Diencephalon (tissue), 1 donor: ENCODE measurements at places on chromosomes 2 and 18. TPM values are rescaled to one million over a fixed set of nuclear protein-coding genes. Genes with fewer than 3 reads are reported as not detected.

The MALL gene
- total RNA-seq: 2.5 TPM

The PLEKHH2 gene
- total RNA-seq: 7.6 TPM

The PLEK gene
- total RNA-seq: 3.7 TPM

The CAPN14 gene
- 0.69 TPM for total RNA-seq

The LOXHD1 gene
- total RNA-seq: 0.23 TPM

The CRYGD gene
- total RNA-seq: 3.7 TPM

The ADD2 gene
- total RNA-seq: 236 TPM

The DYSF gene
- 1.8 TPM for total RNA-seq

The VWC2L gene
- total RNA-seq: 30.0 TPM
